ENCODE measurements at places on chromosomes 3 and 15.

GRCh38 chr3:189507856-189508255, 123.3 kb upstream of the TP63 start:
- DNase-seq: no peak

GRCh38 chr3:125280668-125281361, 68.3 kb upstream of the SLC12A8 start:
- DNase-seq: no peak

- DNase-seq: no peak
Measured at GRCh38 chr3:46821553-46821952, 41.7 kb downstream of the MYL3 start.

- DNase-seq: no peak
Measured at GRCh38 chr15:70466895-70467529, 296.3 kb downstream of the UACA start.

GRCh38 chr3:31823184-31823583, 157.9 kb downstream of the OSBPL10 start:
- DNase-seq: no peak

GRCh38 chr3:101867511-101867910, 18.2 kb downstream of the NFKBIZ start:
- DNase-seq: no peak
